ENCODE measurements at places on chromosomes 5 and 9.
A peak's percentile ranks its signal among the peaks of the same experiment; 100 is the strongest.

DNA sequence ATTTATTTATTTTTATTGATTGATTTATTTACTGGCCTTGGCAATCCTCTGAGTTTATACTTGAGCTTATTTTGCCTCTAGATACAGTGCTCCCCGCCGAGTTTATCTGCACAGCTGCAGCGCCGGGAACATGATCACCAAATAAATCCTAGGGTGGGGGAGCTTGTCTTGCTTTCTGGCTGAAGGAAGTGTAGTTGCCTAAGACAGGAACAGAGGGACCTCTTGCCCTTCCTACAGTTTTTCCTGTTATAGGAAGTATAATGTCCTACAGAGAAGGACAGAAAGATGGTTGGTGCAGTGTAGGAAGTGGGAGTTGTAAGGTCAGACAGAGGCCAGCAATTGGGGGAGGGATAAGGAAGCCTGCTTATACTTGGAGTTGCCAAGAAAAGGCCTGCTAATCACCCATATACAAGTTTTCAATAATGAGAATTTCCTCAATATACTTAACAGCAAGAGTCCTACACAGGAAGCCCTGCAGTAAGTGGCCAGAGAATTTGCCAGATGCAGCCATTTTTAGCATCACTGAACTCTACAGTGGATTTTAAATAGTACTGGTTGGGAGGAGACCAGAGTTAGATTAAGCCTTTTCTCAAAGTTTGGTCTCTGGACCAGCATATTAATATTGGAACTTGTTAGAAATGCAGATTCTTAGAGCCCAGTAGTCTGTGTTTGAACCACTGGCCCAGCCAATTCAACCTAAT is 7.7 kb downstream of the AOPEP start:
- DNase-seq: no peak

GRCh38 chr5:150765799-150766169 is 7.0 kb upstream of the DCTN4 start:
- DNase-seq: no peak

- DNase-seq: no peak
These were observed 312.0 kb downstream of the CHSY3 start for GRCh38 chr5:130216286-130216685.

DNA sequence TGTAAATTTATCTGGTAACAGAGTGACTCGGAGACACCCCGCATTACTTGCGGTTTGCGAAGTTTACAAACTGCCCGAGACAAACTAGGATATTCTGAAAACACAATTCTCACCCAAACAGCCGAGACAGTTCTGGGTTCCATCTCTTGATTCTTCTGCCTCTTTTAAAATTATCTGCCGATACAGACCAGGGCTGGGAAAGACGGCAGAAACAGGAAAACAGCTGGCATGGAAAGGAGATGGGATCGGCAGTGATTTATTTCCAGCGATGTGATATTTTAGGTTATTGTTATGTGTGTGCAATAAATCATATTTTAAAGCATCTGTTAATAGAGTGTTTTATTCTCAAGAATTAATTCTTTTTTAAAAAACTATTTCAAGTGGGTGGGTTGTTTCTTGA is 93.3 kb upstream of the LMX1B start:
- DNase-seq: no peak

DNA sequence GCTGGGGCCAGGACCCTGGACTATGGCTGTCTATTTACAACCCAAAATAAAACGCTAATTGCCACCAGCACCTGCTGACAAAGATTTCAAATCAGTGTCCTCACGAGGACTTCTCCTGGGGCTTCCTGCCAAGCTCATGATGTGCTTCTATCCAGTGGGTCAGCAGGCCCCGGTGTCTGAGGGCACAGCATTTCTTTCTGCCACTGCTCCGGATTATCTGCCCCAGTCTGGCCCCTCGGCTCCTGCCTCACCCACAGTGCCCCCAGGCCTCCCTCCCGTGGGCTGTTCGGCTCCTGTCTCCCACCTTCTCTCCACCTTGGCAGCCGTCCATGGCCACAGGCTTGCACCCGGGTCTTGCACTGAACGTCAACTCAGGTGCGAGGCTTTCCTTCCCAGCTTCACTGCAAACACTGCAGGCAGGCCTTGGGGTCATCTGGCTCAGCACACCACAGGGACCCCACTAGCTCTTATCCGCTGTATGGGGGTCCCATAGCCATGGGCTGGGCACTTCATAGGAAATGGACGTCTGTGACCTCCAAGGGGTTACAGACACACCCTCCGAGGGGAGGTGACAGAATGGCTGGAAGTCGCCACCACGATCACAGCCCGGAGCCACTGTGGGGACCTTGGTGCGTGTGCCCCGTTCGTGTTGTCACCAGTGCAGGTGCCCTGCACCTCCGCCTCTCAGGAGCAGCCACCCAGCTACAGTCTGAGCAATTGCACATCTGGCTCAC is 43.8 kb upstream of the FCN1 start:
- no peak for DNase-seq

GRCh38 chr9:120901755-120902568 is 24.6 kb downstream of the TRAF1 start:
- no peak for DNase-seq

DNA sequence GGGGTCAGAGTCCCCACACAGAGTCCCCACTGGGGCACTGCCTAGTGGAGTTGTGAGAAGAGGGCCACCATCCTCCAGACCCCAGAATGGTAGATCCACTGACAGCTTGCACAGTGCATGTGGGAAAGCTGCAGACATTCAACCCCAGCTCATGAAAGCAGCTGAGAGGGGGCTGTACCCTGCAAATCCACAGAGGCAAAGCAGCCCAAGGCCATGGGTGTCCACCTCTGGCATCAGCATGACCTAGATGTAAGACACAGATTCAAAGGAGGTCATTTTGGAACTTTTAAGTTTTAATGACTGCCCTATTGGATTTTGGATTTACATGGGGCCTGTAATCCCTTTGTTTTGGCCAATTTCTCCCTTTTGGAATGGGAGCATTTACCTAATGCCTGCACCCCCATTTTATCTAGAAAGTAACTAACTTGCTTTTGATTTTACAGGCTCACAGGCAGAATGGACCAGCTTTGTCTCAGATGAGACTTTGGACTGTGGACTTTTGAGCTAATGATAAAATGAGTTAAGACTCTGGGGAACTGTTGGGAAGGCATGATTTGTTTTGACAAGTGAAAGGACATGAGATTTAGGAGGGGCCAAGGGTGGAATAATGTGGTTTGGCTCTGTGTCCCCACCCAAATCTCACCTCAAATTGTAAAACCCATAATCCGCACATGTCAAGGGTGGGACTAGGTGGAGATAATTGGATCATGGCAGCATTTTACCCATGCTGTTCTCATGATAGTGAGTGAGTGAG is 56.3 kb upstream of the ITGA1 start:
- no peak for DNase-seq

DNA sequence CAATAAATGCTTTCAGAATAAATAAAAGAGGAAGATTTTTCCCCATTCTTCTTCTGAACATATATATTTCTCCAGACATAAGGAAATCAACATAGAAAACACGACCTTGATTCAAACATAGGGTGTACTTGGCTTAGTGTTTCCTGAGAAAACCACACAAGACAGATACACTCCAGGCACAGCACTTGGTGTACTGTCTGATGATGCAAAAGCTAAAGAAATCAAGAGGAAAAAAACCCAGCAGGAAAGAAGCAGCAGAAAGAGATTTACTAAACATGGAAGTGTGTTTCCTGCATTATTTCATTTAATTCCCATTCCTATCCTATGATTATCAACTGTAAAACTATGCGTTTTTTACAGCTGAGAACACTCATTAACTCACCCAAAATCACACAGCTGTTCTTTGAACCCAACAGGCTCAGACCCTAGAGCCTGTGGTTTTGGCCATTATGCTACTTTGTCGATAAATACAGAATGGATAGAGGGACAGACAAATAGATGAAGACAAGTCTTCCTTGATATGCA is 46.1 kb downstream of the NIPAL4 start:
- DNase-seq: no peak

GRCh38 chr9:35915681-35916294 is 6.5 kb downstream of the SPAAR start:
- DNase-seq: no peak

GRCh38 chr5:60248901-60249300 is 355.4 kb upstream of the PDE4D start:
- DNase-seq: peak; percentile 38

DNA sequence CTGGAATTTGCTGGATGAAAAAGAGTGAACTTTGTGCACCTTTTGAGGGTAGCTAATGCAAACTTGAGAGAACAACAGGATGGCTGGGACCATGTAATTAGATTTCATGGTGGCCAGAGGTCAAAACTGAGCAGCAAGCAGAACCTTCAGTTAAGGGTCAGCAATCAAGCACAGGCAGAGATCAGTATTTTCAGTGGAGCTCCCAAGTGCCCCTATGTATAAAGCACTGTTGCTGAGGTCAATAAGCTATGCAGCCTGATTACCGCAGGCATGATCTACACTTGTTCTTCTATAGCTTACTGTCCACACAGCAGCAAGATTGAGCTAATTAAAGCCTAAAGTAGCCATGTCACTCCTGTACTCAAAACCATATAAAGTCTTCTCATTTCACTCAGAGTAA is 62.1 kb upstream of the TMC1 start:
- DNase-seq: no peak

DNA sequence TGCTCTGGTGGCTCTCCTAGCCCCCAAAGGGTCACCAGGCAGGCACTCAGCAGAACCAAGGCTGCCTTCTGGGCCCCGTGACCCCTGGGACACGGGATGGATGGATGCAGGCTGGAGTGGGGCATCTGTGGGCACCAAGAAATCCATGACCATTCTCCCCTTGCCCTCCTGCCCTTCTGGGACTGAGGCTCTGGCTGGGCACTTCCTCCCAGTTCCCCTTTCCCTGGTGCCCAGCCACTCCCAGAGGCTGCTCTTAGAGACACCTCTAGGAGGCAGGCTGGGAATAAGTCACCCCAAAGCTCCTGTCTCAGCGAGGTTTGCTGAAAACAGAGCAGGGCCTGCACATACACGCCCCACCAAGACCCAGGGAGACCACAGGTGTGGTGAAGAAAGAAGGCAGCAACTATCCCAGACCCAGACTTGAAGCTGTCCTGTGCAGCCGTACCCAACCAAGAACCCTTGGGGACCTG is 943 bp downstream of the STING1 start:
- DNase-seq: peak; percentile 15

- DNase-seq: no peak
These were observed 68.5 kb downstream of the TMC1 start for GRCh38 chr9:72589667-72590521.

DNA sequence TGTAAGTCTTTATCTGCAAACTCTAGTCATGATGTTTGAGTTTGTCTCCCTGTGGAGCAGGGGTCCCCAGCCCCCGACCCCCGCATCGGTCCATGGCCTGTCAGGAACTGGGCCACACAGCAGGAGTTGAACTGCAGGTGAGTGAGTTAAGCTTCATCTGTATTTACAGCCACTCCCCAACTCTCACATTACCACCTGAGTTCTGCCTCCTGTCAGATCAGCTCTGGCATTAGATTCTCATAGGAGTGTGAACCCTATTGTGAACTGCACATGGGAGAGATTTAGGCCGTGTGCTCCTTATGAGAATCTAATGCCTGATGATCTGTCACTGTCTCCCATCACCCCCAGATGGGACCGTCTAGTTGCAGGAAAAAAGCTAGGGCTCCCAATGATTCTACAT is 7.0 kb downstream of the C9orf85 start:
- no peak for DNase-seq

- no peak for DNase-seq
These were observed 89.8 kb downstream of the NTRK2 start for GRCh38 chr9:84759300-84759750.

DNA sequence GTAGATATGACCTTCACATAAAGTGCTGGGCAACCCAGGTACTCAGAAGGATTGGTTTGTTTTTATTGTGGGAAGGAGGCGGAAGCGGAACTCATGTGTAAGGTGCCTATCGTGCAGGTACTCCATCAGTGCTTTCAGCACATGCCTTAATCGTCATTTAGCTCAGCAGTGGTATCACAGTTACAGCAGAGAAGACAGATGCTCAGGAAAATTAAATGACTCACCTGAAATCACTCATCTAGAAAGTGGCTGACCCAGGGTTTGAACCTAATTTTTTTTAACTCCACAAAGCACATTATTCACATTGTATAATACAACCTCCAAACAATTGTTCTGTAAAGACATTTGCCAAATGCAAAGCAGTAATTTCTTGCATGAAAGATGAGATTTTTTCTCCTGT is 2.2 kb downstream of the C5orf46 start:
- no peak for DNase-seq

GRCh38 chr9:15142878-15143534 is 164.0 kb downstream of the TTC39B start:
- no peak for DNase-seq

DNA sequence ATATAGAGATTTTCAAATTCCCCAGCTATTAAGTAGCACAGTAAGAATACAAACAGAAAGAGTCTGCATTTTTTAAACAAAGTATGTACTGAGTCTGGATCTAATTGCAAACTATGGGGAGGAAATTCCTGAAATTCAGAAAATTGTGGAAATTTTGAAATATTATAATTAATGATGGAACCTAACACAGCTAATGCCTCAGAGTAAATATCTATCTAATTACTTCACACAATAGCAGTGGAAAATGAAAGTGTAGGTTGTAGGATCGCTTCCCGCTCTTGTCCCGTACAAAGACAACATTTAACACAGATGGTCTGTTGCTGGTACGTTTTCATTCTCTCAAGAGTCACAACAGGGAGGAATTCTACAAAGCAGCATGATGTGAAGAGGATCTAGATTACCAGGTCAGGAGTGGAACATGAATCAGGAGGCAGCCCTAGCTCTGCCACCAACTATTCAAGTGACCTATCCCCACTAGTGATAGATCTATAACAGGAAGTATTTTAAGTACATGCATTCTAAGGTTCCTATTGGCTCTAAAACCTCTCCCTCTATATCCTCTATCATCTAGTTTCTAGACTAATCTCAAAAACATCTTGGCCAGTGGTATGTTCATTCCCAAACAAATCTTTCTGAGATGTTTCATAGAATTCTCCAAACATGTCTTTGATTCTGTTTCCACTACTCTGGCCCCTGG is 58.9 kb upstream of the GRAMD2B start:
- DNase-seq: no peak

GRCh38 chr9:114327749-114328148 is 1.9 kb upstream of the ORM2 start:
- no peak for DNase-seq

- DNase-seq: no peak
These were observed 137.8 kb downstream of the AGTPBP1 start for GRCh38 chr9:85603936-85604335.

DNA sequence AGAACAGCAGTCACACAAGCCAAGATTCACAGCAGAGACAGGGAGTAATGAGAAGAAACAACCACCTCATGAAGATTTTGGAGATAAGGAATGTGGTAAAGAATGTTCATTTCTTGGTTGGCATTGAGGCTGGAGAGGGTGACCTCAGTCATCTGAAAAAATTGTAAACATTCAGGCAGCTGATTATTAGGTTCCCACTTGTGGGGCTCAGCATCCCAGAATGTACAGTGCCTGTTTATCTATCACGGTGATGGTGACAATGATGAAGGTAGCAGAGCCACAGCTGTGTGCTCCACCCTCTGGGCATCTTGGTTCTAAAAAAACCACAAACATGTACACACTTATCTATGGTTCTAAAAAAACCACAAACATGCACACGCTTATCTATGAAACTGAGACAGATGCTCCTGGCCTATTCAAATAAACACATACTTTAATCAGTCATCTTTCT is 143.9 kb upstream of the MOCS2 start:
- DNase-seq: no peak

Measured in head of caudate nucleus (tissue), 42 donors.